Fibroblast of skin of left biceps (primary cell): ENCODE measurements at places on chromosomes 7 and 10.

DNA sequence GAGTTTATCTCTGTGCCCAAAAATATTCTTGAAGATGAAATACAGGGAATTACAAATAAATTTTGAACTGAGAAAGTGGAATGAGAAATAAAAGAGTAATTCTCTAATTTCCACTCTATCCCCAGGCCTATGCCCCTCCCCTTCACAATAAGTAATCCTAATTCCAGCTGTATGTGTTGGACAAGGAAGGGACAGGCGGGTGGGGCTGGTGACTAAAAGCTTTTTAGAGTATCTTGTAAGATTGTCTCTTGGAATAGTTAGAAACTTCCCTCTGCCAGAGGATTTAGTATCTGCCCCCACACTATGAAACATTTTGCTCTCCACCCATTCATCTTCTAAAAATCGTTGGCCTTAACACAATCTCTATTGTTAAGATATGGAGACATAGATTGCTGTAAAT is 199.2 kb downstream of the MBL2 start:
- DNase-seq: no peak

DNA sequence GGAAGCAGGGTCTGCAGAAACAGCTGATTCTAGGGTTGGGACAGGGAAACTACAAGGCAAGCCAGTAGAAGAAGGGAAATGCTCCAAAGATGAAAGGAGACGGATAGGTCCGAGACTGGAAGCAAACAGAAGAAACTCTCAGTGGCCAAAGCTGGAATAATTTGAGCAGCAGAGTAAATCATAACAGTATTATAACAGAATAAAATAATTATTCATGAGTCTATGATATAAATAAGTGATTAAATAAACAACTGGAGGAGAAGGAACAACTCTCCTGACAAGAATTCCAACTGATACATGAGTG is 27.6 kb downstream of the EZH2 start:
- no peak for DNase-seq

DNA sequence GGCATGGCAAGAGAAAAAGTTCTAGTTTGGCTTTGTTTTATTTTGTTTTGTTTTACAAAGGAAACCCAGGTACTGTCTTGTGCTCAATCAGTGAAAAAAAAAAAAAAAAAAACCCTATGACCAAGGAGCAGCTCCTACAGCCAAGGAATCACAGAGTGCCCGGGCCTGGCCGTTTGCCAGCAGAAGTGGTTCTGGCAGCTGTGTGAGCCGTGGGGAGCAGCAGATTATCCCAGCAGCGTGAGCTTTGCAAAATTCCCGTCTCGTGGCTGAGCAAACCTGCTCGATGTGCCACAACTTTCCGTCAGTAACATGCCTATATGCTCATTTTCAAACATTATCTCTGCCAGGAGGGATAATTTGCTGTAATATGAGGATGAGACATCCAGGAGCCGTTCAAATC is 293.7 kb downstream of the POU6F2 start:
- DNase-seq: no peak

- no peak for DNase-seq
Measured at GRCh38 chr10:61391281-61391680, 61.9 kb downstream of the TMEM26 start.

- no peak for DNase-seq
Measured at GRCh38 chr7:40966693-40967092, 736.2 kb downstream of the INHBA start.

GRCh38 chr10:72308320-72308987 is 34.7 kb downstream of the DDIT4 start:
- DNase-seq: no peak

GRCh38 chr7:99920149-99920548 is 819 bp upstream of the TRIM4 start:
- DNase-seq: no peak

DNA sequence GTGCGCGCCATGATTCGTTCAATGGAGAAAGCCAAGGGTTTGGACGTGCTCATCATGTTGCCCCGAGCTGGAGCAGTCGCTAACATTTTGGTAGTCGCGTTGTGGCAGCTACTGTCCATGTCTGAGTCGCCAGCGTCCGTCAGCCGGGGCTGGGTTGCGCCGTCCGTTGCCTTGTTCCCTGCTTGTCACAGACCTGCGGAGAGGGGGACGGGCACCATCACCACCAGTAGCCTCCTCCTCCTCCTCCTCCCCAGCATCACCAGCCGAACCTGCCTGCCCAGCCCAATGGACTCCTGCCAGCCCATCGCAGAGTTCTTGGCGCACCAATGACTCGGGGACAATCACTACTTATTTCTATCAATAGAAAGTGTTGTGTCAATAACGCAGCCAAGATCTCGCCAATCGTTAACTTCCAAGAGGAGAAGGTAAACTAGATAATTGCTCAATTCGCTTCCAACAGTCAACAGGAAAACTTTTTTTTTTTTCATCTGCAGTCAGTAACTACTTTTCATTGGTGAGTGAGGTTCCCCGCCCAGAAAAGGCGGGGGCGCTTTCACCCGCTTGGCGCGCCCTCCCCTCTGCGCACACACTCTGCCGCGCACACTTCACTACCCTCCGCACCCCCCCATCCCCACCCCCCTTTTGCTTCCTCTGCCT is at the start of gene FEZF1:
Gene FEZF1, minus strand, starts transcription at position 432 of the 657 bp plus-strand sequence. Its CDS starts 313 bp downstream, at position 119.
- no peak for DNase-seq

DNA sequence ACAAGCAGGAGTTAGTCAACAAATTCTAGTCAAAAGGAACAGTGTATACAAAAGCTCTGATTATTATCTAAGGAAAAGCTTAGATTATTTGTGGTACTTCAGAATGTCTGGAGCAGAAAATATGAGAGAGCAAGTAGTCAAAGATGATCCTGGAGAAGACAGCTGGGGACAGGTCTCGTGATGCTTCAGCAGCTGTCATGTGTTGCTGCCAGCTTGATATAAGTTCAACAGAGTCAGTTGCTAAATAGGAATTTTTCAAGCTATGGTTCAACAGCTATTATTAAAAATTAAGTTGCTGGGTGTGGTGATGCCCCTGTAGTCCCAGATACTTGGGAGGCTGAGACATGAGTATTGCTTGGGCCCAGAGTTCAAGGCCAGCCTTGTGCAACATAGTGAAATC is 240.0 kb upstream of the RHOBTB1 start:
- no peak for DNase-seq

DNA sequence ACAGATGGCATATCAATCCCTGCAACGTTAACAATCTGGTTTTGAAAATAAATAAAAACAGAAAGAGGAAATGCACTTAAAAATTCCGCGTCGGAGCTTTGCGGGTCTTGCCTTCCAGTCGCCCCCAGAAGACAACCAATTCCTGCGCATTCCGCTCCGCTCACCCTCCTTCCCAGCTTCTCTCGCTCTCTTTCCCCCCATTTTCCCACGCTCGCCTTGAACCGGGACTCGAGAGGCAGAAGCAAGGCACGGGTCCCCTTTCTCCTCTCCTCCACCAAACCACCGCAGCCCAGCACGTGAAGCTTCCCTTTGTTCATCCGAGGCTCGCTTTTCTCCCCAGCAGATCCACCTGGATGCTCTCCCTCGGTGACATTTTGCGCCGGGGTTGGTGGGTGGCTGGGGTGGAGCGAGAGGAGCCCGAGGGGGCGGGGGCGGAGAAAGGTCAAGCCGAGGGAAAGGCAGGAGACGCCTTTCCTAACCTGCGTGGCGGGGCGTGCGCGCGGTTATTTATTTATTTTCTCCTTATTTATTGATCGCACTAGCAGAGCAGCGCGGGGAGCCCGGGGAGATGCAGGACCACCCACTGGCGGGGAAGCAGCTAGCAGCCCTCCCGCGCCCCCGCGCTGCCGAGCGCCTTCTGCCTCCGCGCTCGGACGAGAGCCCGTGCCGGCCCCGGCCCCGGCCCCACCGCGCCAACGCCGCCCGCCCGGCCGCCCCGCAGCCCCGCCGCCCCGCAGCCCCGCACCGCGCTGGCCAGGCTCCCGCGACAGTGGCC is at the start of gene KCND2:
Gene KCND2, plus strand, starts transcription at position 475 of the 775 bp plus-strand sequence.
- no peak for DNase-seq

GRCh38 chr10:105259201-105259600 is 618.1 kb downstream of the SORCS3 start:
- DNase-seq: no peak

DNA sequence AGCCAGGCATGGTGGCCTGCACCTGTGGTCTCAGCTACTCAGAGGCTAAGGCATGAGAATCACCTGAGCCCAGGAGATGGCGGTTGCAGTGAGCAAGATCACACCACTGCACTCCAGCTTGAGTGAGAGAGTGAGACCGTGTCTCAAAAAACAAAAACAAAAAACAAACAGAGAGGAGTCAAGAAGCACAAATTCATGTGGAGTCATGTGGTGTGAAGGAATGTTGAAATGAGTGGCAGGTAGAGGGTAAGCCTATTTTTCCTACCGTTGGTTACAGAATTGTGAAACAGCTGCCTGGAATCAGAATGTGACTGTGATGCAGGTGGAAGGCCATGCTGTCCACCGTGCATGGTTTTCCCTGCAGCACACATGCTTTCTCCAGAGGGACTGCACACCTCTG is 23.7 kb upstream of the NUB1 start:
- no peak for DNase-seq

- no peak for DNase-seq
Measured at GRCh38 chr7:81993186-81993585, 223.3 kb upstream of the HGF start.

DNA sequence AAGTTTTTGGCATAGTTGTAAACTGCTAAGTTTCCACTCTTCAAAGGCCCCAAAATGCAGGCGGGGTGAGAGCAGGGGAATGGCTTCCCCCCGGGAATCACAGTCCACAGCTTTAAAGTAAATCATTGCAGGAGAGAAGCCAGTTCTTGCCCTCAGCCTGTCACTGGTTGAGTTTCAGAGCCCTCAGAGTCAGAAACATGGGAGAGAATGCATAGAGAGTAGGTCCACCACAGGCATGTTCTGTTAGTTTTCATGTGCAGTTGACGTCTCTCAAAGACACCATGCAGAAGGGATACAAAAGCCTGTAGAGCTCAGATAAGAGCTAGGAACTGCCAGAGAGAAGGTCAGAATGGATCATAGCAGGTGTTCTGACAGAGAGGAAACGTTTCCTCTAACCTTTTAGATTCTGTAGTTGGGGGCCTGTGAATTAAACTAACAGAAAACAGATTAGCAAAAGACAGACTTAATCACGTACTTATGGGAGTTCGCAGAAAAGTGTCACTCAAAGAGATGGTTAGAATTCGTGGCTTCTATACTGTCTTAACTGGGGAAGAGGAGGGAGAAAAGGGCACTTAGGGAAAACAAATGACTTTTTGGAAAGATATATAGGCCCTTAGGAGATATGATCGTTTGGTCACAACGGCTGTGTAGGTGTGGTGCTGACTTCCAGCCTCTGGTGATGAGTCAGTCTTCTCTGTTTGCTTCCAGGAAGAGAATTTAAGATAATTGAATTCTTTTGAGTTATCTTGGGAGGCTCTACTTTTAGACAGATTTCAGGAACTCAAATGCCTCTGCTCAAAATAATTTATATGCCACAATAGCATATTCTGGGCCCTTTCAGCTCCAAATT is 48.0 kb upstream of the MSRB2 start:
- no peak for DNase-seq

DNA sequence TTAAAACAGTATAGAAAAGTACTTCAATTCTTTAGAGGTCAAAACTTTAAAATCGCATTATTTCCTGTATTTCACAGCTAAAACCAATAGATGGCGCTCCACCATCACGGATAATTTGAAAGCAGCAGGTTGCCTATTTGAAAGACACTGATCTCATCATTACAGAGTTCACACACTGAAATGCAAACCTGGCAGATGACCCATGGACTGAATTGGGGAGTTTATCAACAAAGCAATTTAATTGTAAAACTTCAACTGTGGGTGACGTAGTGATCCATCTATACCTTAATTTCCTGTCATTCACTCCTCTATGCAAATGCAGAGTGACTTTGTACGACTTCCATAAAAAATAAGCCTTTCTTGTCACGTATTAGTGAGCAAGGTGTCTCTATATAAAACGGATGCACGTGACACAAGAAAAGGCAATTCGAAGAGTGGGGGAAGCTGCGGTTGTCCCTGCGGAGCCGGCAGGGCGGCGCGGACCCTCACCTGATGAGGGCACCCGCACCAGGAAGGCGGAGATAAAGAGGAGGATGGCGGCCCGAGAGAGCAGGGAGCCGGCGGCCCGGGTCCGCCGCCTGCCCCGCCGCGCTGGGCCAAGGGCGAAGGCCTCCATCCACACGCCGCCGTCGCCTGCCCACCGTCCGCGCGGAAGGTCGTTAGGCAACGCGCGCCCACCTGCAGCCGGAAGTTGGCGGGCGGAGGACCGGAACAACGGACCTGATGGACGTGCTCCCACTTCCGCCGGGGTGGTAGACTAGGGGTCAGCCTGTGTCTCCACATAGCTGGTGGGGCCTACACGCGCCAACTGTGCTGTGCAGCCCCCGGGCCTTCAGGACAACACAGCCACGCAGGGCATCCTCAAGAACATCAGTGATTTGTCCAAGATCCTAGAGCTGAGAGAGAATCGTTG is at the start of gene ZPBP:
Gene ZPBP, minus strand, starts transcription at position 668 of the 913 bp plus-strand sequence. Its CDS starts 52 bp downstream, at position 616.
- no peak for DNase-seq

GRCh38 chr10:27529010-27529783 is 25.1 kb downstream of the RAB18 start:
- DNase-seq: no peak

- DNase-seq: no peak
Measured at GRCh38 chr7:17646253-17646956, 293.9 kb downstream of the SNX13 start.

- DNase-seq: no peak
Measured at GRCh38 chr10:129033790-129034272, 433.2 kb upstream of the MGMT start.

- DNase-seq: no peak
Measured at GRCh38 chr7:84193747-84194146, 842 bp downstream of the SEMA3A start.

- no peak for DNase-seq
Measured at GRCh38 chr7:147903536-147904218, 686.9 kb upstream of the C7orf33 start.

DNA sequence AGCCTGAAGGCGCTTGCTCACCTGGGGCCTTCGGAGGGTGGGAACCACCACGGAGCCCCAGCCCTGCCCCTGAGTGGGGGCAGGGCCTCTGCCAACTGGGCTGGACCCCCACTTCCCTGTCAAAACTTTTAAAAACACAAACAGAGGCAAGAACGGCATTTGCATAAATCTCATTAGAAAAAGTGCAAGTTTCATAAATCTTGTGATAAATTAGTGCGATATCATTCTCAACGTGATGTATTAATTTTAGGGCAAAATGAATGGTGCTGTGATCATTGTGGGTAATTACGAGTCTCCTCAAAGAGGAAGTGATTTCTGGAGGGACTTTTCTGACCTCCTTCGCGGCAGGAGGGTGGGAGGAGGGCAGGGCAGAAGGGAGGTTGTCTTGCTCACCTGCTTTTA is 98.3 kb downstream of the CDH23 start:
- DNase-seq: no peak

DNA sequence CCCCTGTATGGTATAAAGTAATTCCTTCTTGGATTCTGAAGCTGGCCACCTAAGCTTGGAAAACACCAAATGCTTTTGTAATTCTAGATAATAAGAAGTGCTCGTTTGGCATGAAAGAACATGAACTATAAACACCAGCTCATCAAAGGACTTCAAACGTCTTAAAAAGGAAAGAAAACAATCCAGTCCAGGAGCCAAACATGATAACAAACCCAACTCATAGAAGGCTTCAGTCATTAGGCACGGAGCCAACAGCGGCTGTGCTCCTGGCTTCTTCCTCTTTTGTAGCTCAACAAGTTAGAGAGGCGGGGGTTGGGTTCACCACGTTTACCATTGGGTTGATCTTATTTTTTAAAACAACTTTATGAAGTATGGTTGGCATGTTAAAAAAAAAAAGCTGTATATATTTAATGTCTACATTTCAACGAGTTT is 56.4 kb upstream of the ECHDC3 start:
- no peak for DNase-seq

GRCh38 chr7:155470686-155471638 is 13.0 kb downstream of the EN2 start:
- DNase-seq: no peak

- no peak for DNase-seq
Measured at GRCh38 chr10:72162978-72163377, 52.8 kb upstream of the ANAPC16 start.
